ENCODE measurements at places on chromosomes 6 and 20.

- no peak for DNase-seq
Measured at GRCh38 chr6:106874481-106874880, 100.0 kb downstream of the CD24 start.

DNA sequence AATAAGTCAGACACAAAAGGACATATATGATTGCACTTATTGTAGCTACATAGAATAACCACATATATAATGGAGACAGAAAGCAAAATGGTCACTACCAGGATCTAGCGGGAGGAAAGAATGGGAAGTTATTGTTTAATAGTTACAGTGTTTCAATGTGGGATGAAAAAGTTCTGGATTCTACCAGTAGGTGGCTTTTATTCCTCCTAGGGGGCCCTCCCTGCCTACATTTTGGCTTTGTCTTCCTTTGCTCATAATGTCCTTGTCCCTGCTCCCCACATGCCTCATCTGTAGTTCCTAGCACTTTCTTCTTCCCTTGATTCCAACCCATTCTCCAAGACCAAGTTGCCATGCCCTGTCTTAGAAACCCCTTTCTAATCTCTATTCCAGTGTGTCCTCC, 16.3 kb downstream of the ZNF133 start:
- DNase-seq: no peak

DNA sequence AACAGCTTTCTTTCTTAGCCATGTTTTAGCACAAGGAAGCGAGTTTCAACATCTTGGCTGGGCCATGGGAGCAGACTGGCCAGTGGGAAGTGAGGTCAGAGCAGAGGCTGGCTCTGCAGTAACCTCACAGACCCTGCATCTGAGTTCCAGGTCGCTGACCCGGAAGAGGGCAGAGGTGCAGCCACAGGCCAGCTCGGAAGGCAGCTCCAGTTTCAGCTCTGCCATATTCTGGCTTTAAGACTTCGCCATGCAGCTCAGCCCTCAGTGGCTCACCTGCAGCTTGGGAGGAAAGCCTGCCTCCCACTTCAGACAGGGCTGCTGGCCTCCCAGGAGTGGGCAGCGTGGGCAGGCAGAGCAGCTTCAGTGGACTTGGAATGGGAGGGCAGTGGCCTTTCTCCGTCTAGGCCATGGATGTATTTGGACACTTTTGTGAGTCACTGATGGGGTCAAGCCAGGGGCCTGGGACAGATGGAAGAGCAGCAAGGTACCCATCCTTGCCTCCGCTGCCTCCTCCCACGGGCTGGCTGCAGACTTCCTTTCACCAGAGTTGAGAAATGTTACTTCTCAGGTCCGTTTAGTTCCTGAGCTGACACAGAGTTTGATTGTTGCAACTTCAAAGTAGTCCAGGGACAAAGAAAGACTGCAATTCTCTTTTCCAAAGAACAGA, 18.5 kb downstream of the CST8 start:
- no peak for DNase-seq

- no peak for DNase-seq
Measured at GRCh38 chr6:47897247-47897646, 115.4 kb downstream of the OPN5 start.

DNA sequence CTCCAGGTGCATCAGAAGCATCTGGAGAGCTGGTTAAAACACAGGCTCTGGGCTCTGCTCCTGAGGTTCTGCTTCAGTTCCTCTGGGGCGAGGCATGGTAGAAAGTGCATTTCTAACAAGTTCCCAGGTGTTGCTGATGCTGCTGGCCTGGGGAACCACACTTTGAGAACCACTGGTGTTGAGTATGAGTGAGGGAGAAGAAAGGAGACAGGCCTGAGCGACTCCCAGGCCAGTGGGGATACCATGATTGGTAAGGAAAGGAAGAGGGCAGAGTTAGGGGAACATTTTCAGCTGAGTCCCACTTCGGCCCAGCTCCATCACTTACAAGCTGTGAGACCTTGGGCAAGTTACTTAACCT, 36.8 kb downstream of the KIAA1755 start:
- no peak for DNase-seq

DNA sequence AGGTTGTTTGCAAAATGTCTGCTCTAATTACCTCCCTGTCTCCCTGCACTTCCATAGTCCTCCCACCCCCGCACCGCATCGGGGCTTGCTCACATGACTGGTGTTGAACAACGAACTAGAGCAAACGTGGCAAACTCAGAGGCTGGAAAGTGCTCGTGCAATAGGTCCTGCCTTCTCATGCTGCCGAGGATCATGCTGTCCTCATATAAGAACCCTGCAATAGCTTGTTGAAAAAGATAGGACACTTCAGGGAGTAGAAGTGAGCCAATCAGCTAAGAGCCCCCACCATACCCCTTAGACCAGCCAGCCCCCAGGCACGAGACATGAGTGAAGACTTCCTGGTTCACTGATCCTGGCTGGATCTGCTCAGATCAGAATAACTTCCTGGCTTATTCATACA, 219.2 kb downstream of the C6orf118 start:
- DNase-seq: no peak

DNA sequence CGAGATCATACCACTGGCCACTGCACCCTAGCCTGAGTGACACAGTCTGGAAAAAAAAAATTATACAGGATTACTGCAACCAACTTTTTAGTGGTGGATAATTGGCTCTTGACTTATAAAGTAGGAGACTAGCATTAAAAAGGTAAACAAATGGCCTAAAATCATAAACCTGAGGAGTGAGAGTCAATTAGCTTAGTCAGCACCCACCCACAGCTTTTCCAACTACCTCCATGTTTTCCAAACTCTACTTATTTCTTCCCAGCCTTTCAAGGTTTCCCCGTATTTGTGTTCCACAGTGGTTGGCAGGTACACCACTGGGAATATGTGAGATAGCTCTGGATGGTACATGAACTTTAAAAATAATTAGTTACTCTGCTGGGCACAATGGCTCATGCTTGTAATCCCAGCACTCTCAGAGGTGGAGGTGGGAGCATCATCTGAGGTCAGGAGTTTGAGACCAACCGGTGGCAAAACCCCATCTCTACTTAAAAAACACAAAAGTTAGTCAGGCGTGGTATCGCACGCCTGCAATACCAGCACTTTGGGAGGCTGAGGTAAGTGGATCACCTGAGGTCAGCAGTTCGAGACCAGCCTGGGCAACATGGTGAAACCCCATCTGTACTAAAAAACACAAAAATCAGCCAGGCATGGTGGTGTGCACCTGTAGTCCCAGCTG, 6.7 kb downstream of the CYP24A1 start:
- no peak for DNase-seq

DNA sequence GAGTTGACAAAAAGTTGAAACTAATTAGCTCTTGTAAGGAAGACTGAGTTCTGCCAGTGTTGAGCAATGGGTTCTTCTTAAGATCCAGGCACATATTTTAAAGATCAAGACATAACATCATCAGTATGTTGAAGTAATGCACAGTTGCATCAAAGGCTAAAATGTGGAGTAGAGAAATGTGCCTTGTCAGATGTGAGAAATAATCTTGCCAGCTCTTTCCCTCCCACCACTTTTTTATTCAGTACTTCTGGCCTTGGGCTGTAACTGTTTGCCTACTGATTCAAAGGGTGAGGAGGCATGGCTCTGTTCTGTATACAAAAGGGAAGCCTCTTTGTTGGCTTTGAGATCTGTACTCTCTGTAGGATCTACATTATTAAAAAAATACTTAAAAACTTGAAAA, 13.1 kb downstream of the PKIB start:
- DNase-seq: no peak

GRCh38 chr6:154343473-154344308, 12.9 kb downstream of the IPCEF1 start:
- no peak for DNase-seq

GRCh38 chr6:31729979-31730630, 1.0 kb upstream of the DDAH2 start:
- peak; percentile 57 for DNase-seq

DNA sequence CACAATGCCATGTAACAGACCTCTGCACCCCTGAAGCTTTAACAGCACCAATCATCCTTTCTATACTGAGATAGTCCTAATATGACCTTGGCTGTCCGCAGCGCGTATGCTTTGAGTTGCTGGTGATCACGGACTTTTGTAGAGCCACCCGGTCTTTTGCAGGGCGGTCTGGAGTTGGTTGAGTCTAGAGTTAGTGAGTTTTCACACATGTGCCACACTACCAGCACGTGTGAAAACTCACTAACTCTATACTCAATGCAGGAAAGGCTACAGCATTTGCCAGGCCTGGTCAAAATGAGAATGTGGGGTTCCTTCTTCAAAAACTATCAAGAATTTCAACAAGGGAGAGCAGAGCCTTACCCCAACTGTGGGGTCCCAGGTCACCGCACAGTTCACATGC, 14.6 kb downstream of the AGPAT4 start:
- no peak for DNase-seq

DNA sequence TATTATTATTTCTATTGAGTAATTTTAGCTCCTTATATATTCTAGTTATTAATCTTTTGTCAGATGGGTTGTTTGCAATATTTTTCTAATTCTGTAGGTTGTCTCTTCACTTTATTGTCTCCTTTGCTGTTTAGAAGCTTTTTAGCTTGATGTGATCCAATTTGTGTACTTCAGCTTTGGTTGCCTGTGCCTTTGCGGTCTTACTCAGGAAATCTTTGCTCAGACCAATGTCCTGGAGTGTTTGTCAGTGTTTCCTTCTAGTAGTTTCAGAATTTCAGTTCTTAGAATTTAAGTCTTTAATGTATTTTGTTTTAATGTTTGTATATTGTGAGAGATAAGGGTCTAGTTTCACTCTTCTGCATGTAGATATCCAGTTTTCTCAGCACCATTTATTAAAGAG, 916.0 kb upstream of the EYS start:
- DNase-seq: no peak

DNA sequence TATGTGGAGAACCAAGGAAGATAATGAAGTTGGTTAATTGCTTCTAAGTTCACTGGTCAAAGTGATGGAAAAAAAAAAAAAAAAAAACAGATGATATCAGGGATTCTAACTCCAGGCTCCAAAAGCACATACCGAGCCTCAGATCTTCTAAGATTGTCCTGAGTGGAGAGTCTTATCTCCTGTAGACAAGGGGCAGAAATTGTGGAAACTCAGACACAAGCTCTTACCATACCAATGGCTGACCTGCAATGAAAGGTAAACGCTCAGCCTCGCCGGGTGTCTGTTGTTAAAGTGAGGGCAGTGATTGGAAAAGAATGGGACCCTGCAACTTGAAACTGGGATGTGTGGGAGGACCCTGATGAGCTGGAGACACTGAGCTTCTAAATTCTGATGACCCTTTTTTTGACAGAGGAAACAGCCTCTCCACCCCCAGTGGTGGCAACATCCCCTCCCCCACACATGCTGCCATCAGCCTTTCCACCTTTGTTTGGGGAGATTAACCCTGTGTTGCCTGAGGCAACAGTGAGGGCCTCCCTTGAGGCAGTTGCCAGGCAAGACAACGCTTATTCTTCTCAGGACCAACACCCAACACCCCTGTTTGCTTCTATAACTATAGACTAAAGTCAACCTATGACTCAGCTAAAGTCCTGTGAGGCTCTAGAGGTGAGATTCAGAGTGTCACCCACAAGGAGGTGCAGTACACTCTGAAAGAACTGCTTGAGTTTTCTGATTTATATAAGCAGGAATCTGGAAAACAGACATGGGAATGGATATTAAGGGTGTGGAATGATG, 154.0 kb downstream of the THBS2 start:
- DNase-seq: no peak

DNA sequence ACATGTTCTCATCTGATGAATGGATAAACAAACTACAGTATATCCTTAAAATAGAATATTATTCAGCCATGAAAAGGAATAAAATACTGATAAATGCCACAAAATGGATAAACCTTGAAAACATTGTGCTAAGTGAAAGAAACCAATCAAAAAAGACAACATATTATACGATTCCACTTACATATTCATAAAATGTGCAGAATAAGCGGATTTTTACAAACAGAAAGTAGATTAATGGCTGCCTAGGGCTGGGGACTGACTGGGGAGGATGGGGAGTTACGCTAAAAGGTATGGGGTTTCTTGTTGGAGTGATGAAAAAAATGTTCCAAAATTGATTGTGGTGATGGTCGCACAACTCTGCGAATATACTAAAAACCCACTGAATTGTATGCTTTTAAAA, 29.4 kb downstream of the KIZ start:
- no peak for DNase-seq

GRCh38 chr6:88266126-88266525, 100.0 kb upstream of the CNR1 start:
- no peak for DNase-seq

DNA sequence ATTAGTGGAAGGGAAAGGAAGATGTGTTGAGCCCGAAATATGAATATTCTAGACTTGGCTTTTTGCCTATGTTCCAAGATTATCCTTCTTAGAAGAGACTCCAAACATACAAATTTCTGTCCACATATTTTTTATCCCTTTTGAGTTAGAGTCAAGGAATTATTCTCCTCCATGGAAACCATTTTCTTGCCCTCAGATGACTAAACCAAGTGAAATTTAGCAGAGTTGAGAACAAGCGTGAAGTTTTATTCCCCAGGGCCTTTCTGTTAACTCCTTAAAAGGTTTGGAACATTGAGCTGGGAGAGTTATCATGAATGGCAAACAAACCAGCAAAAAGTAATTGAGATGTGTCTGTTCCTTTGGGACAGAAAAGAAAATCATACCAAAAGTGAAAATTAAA, 286.1 kb upstream of the PLCB4 start:
- DNase-seq: no peak

DNA sequence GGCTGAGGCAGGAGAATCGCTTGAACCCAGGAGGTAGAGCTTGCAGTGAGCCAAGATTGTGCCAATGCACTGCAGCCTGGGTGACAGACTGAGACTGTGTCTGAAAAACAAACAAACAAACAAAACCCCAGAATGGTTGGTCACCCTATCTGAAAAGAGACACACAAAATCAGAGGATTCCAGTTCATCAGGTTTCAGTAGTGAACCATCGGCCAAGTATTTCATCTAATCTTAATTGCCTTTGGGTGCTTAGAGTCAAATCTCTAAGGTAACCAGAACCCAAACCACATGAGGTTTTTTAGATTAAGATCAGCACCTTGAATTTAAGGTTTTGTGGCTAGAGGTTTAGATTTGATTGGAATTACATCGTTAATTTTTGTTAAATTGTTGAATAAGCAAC, 8.3 kb upstream of the ZBTB2 start:
- DNase-seq: no peak

DNA sequence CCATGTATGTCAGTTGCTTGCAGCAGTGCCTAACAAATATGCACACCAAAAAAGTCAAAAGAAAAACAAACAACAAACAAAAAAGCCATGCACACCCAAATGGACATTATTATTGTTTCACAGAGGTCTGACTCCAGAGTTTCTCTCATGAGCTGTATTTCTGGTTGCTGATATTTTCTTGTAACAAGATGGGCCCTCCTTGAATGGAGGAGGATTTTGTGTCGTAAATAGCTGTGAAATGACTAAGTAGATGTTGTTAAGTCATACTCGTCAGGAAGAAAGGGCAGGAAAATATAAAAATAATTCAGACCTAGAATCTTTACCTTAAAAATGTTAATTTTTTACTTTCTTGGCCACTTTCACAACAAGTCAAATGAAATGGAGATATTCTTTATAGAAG, 96.0 kb downstream of the PLEKHG1 start:
- DNase-seq: no peak

- no peak for DNase-seq
Measured at GRCh38 chr6:119887666-119888065, 538.1 kb upstream of the MAN1A1 start.
